NCI-H2171 treated with DMSO at 0.1 percent for 48 hours (cell line): ENCODE measurements at places on chromosomes 5 and 9.
A peak's percentile ranks its signal among the peaks of the same experiment; 100 is the strongest.

DNA sequence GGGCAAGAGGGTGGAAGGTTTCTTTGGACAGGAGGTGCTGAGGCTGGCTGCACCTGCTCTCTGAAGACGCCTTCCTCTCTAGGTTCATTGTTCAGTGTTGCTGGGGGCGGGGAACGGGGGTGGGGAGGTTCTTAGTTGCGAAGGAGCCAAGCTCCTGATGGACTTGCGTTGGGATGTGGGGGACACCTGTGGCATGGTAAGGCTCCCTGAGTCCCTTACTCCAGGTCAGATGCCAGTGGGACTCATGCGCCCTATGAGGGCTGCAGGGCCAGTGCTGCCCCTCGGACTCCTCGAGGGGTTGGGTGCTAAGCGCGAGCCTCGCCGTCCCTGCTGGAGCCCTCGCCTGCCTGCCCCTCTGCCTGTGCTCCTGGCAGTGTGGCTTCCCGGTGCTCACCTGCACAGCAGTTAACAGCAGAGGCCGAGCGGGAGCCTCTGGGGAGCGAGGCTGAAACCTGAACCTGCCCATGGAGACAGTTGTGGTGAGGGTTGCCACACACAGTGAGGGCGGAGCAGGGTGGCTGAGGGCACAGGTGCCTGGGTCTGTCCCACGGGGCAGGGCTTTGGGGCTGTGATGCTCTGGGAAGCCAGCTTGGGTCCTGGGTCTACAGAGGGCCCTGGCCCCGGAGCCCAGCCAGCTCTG lies 5.5 kb downstream of the RNU6ATAC start:
- peak; percentile 99 for DNase-seq

DNA sequence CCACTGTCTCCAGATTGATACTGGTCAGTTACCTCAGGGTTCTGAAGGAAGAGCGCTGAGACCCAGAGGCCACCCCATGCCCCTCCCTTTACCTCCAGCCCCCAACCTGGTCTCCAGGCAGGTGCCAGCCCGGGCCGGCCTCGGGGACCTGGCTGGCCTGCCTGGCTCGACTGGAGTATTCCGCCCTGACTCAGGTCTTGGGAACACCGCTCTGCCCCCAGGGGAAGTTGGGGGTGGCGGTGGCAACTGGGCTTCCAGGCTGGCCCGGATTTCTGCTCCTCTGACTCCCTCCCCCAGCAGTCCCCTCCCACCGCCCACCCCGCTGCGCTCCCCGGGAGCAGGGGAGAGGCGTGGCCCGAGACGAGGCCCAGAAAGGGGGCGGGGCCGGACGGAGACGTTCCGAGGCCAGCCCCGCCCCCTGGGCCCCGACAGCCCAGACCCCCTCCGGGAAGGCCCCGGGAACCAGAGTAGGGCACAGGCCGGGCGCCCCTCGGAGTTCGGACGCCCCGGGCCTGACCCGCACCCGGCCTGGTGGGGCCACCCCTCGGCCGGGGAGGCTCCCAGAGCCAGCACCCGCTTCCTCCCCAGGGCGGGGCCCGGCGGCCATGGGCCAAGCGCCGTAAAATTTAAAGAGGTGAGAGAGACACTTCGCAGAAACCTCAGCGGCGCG lies 82.5 kb upstream of the ZBTB43 start:
- peak; percentile 69 for DNase-seq

DNA sequence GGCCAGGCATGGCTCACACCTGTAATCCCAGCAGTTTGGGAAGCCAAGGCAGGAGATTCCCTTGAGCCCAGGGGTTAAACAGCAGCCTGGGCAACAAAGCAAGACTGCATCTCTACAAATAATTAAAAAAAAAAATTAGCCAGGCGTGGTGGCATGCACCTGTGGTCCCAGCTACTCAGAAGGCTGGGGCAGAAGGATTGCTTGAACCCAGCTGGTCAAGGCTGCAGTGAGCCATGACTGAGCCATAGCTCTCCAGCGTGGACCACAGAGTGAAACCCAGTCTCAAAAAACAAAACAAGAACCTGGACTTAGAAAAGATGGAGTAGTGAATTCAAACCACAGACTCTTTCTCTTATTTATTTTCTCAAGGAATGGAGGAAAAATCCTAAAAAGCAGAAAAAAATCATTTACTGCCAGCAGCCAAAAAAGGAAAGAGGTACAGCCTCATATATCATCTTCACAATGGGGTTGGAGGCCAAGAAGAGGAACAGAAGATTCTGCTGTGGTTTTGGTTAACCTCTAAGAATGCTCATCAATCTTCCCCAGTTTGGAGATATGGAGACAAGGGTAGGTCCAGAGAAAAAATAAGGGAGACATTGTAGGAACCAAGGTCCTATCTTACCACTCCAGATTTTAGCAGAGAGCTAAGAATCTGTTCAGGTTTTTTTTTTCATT lies 40.0 kb upstream of the MYO10 start:
- DNase-seq: no peak

DNA sequence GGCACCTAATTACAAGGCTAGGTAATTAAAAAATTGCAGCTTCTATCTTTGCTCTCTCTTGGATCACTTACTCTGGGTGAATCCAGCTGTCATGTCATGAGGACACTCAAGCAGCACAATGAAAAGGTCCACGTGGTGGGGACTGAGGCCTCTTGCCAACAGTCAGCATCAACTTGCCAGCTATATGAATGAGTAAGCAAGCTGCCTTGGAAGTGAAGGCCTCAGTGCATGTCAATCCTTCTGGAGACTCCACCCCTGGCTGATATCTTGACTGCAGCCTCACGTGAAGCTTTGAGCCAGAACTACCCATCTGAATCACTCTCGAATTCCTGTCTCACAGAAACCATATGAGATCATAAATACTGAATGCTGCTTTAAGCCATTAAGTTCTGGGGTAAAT lies 140.5 kb downstream of the SNX18 start:
- no peak for DNase-seq

DNA sequence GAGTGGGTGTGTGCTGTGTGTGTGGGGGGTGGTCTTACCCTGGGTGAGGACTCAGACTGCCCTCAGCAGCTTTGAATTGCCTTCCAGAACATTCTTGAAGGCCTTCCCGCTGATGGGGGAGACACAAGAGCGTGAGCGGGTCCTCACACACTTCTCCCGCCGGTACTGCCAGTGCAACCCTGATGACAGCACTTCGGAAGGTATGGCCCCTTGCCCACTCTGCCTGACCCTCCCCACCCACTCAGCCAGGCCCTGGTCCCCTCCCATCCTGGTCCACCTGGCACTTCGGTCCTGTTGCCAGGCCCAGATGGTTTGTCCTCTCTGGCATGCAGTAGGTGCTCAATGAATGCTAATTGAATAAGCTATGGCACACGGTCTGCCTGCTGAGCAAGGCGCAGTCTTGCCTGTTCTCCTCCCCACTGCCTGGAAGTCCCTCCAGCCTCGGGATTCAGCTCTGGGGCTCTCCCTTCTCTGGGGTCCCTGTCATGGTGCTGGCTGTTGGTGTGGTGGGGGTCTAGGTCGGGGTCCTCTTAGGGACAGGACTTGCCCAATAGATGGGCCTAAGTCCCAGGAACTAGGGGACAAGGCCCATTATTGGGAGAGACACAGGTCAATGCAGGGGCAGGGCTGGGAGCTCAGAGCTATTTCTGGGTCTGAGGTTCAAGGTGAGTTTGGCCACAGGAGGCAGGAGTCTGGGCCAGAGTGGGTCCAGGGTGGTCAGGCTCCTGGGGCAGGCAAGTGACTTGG lies 26.4 kb downstream of the PSD2 start:
- DNase-seq: no peak

DNA sequence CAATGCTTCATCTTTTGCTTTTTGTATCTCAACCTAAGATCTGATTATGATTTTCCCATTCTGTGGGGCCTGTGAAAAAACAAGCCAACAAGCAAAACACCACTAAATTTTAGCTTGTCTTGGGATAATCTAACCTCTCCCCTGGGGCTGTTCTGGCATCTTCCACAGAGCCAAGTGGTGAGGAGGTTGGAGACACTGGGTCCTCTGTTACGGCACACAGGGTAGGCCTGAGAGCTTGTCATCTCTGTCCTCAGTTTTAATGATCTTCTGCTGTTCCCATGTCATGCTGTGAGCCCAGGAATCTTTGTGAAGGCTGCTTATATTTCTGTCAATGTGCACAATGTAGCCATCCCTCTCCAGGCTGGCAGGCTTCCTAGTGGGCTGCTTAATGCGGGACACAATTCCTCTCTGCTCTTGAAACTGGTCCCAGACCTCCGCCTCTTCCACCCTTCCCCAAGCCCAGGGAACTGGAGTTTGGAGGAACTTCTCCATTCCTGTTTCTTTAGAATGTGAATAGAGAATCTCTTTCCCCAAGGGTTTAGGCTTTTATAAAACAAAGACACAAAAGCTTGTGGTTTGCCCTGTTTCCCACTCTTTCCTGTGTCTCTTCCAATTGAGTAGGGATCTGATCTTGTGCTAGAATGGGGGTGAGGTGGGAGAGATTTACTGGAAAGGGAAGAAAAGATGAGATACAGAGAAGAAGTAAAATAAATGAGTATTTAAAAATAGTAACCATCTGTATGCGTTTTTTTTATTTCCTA lies 30.9 kb upstream of the SEMA6A start:
- no peak for DNase-seq

GRCh38 chr9:127662617-127663016 lies 44.2 kb upstream of the CFAP157 start:
- peak; percentile 31 for DNase-seq

GRCh38 chr9:128718047-128718446 lies 5.9 kb downstream of the ZDHHC12 start:
- DNase-seq: no peak

DNA sequence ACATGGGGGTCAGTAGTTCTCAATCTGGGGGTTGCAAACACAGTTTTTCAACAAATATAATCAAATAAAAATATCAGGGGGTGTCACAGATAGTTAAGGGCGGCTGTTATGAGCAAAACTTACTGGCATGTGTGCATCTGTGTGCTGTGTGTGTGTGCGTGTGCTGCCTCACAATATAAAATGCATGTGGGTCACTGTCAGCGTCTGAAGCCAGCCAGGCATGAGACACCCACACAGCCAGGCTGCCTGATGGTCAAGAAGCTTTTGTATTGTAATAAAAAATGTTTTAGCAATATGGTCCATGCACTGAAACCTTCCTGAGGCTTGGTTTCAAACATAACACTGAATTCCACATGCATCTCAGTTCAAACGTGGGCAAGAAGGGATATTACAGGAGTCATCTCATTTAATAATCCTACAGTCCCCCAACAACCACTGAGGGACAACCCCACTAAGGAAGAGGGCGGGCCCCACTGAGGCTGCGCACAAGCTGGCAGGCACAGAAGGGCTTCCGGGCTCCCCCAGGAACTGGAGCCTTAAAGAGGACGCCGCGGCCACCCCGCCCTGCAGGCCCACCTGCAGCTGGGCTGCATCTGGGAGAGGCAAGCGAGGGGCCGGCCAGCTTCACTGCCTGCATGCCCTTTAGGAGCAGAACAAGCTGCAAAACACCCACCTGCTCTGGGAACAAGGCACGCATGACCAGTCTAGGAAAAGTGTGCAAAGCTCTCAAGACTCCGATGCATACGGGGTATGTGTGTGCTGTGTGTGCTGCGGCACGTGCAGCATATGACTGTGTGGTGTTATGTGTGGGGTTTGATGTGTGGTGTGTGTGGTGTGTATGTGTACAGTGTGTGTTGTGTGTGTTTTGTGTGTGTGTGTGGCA lies 14.1 kb downstream of the SEMA4D start:
- DNase-seq: no peak

DNA sequence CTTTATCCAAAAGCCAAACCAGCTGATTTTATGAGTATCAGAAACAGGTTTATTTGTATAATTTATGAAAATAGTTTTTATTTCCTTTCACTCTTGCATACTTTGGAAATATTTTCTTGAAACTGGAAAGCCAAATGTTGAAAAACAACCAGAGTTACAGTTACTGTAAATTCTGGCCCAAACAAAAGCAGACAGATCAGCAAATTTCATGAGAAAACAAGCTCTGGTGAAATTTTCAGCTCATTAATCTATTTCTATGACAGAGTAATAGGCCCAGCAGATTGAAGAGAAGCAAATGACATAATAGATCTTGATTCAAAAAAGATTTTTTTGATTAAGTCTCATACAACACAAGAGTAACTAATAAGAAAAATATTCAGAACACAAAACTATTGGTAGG lies 182.7 kb downstream of the ENC1 start:
- no peak for DNase-seq

DNA sequence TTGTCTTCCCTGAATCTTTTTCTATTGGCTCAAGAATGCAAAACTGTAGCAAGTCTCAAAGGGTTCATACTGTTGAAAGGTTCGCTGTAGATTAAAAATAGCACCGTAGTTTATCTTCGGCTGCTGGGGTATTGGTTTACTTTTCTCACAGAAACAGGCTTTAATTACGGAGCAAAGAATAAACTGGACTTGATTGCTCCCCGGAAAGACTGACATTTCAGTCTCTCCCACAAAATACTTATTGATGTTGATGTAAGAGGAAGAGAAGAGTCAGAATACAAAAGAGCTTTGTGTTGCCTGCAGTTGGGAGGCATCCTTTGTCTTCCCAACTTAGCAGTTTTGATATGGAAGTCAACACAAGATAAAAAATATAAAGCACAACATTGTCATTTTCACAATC lies 183.9 kb upstream of the DMAC1 start:
- no peak for DNase-seq

GRCh38 chr5:153546566-153546965 lies 56.1 kb downstream of the GRIA1 start:
- DNase-seq: no peak

GRCh38 chr9:2193552-2193951 lies 178.4 kb downstream of the SMARCA2 start:
- no peak for DNase-seq

- no peak for DNase-seq
Observed at GRCh38 chr5:75034137-75034739, 18.1 kb downstream of the GCNT4 start.
